ENCODE measurements at places on chromosomes 12 and 14.

- no peak for DNase-seq
Measured at GRCh38 chr14:94282991-94283723, 9.9 kb downstream of the SERPINA10 start.

- DNase-seq: no peak
Measured at GRCh38 chr14:84963518-84963917, 566.4 kb upstream of the FLRT2 start.

DNA sequence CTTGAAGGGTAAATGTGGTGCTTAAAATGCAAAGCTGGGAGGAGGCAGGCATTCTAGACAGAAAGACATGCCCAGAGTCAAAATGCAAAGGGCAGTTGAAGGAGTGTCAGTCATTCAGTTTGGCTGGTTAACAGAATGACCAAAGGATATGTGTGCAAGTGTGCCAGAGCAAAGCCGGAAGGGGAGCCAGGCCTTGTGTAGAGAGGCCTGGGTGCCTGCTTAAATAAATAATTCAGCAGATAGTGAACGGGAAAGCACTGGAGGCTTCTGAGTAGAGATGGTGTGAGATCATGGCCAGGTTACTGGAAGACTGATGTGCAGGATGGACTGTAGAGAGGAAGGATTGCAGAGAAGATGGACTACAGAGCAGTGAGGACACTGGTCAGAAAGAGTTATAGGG, 244.9 kb downstream of the PRKD1 start:
- DNase-seq: no peak

DNA sequence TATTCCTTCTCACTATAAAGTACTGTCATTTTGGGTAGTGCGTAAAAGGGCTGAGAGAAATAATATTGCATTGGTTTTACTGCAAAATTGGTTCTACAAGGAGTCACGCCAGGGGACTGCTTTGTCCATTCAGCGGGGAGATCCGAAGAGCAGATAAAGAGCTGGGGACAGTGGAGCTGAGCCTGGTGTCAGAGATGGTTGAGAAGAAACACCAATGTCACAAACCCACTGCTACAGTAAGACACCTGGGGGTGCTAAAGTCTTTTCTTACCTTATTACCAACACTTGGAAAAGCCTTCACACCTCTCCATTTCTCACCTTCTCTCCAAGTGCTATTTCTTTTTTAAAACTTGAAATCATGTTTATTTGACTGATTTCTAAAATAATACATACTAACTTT, 14.1 kb downstream of the IL31 start:
- DNase-seq: no peak

- DNase-seq: no peak
Measured at GRCh38 chr12:92854344-92854743, 74.8 kb downstream of the EEA1 start.

DNA sequence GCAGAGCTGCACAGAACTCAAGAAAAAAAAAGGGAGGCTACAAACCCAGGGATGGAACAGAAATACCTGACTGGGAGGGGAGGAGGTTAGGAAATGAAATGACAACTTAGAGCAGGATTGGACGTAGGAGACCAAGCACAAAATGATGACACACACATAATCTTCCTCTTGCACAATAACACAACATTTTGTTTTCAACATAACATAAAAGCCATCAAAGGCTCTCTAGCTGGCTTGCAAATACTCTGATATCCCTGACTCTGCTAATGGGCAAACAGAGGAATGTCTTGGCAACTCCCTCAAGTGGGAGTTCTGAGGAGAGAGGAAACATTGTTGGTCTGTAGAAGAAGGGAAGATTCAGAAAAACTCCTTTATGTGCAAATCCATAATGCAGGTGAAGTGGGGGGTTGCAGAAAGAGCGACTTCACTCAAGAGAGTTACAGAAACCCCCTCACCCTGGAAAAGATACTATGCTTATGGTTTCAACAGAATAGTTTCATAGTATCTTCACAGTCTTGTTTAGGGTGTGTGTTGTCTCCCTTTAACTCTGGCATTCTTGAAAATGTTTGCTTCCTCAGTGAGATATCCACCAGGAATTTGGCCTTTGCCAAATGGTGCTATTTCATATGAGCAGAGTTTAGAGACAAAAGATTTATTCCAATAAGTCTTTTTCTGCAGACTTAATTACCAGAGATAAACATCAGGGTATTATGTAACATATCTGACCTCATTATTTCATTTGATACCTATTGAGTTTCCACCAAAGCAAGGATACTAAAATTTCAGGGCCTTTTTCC, 43.8 kb upstream of the LTBP2 start:
- no peak for DNase-seq

- no peak for DNase-seq
Measured at GRCh38 chr12:115296613-115297198, 612.7 kb upstream of the TBX3 start.

GRCh38 chr14:54577977-54578376, 11.0 kb downstream of the SAMD4A start:
- DNase-seq: no peak

DNA sequence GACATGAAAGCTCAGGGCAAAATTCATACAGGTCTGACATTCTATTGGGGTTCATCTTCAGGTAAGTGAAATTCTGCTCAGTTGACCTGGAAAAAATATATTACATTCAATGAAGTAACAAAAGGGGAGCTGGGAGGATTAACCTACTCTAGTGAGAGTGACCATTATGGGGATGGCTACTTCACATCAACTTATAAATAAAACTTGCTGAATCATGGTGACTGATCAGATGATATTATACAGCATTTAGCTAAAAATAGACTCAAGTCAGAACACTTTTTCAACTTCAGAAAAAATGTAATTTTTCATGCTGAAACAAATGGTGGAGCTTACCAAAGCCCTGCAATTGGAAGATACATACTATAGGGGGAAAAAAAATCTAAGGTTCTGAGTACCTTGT, 800.2 kb downstream of the FSCB start:
- DNase-seq: no peak

DNA sequence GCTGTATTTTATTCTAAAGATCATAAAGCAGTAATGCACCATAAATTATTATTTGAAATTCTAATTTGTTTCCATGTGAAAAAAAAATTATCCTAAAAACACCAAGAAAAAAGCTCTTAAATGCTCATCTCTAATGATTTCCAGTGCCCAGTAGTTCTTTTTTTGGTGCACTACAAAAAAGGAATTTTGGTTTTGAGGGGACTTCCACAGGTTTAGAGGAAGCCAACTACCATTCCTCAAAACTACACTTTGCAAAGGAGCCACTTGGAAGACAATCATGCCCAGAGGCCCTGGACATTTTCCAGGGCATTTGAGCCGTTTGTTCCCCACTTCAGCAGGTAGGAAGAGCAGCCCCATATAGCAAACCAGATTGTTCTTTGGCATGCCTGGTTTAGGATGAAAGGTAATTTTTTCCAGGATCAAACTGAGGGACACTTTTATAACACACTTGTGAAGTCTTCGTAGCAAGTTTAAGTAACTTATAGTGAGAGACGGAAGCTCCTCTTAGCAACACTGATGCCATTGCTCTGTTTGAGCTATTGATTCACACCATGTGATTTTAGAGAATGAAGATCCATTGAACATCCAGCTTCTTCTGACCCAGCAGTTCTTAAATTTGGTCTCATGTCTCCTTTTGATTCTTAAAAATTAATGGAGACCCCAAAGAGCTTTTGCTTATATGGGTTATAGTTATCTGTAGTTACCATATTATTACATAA, 187.9 kb downstream of the ETV6 start:
- DNase-seq: no peak

GRCh38 chr14:61514927-61515326, 180.4 kb upstream of the HIF1A start:
- DNase-seq: no peak

- no peak for DNase-seq
Measured at GRCh38 chr12:42372154-42372791, 46.3 kb downstream of the PPHLN1 start.

DNA sequence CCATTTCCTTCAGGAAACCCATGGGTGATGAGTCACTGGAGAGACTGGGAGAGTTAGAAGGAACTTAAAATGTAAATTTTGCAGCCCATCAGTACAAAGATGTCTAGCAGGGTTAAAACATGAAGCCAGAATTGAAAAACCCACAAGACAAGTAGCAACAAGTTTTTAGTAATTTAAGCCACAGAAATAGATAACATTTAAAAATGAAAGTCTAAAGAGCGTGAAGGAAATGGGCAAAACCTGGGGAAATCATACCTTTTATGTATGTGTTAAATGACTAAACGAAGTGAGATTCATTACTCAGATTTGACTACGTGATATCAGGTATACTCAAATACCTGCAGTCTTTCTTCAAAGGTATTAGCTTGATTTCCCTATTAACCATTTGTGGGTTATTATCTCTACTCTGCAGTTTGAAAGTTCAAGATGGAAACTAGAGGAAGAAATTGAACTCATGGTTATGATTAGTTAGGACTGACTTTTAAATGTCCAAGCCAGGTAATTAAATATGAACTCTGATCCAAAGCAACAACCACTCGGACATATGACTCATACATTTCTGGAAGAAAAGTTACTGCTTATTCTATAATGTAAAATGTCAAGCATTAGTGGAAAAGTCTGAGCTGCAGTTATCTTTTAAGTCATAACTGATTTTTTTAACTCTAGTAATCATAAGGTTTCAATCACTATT, 84.1 kb downstream of the ITPR2 start:
- no peak for DNase-seq

DNA sequence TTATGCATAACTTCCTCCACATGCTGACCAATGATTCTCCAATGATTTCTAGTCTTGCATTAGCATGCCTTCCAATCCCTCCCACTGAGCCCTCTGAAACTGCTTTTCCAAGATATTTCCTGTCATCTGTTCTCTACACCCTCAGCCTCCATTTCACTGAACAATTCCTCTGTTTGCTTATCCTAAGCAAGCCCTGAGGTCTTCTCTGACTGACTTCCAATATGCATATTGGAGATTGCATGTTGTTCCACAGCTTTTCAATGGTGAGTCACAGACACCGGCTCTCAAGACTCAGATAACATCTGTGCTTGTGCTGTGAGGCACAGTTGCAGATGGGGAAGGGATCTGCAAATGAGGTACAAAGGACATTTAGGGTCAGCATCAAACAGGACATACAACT, 141.0 kb downstream of the SLC16A7 start:
- DNase-seq: no peak

- DNase-seq: no peak
Measured at GRCh38 chr12:117208206-117208605, 17.9 kb upstream of the FBXO21 start.

DNA sequence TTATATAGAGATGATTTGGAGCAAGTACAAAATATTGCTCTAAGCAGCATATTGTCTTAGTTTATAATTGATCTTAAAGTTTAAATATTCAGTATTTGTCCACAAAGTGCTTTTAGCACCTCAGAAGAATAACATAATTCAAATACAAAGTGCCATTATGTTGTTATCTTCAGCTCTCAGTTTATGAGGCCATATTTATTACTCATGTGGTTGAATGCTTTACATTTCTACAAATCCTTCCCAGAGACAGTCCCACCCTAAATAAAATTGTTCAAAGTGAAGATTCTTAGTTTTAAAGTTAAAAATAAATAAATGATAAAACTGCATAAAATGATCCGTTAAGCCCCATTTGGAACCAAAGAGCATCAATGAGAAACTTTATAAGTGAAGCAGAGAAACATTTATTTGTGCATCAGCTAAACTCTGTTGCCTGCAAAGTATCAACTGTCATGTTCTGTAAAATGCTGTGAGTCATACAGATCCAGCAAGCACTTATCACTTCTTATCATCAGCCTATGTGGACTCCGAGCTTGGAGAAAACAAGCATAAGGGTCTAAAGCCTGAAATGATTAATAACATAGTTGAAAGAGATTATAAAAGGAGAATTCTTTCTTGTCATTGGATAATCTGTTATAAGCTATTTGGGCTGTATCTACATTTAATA, 218.9 kb downstream of the ADAMTS20 start:
- no peak for DNase-seq

GRCh38 chr12:48999371-49000131, at the start of gene DDN:
TSS of gene DDN (minus strand) at chr12:48999375. CDS start at chr12:48999287, 88 bp downstream.
- no peak for DNase-seq

DNA sequence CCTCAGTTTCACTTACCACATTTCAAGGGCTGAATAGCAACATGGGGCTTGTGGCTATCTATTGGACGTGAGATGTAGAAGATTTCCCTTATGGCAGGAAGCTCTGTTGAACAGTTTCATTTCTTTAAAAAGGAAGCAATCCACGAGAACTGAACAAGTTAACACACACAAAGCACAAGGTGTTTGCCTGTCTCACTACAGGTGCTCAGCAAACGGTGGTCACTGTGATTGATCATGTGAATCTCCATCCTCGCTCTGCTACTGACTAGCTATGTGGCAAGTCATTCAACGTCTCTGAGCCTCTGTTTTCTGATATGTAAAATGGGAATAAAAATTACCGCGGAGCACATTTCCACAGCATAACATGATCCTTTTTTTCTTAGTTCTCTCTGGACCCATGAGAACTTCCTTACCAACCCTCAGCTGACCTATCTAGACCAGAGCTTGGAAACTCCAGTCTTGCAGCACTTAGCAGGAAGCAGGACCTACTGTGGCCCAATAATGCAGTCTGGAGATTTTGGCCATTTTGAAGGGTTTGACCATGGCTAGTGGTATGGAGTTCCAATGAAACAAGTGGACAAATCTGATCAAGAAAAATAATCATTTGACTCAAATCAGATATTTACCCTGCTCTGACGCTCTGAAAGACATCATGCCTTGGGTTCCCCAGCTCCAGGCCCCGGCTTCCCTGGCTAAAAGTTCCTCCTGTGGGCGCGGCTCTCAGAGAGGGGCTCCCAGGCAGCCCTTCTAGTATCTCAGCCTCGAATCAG, 278.8 kb downstream of the ZFP36L1 start:
- DNase-seq: no peak

- no peak for DNase-seq
Measured at GRCh38 chr12:28793581-28794151, 355.4 kb upstream of the FAR2 start.

- no peak for DNase-seq
Measured at GRCh38 chr14:65377576-65377975, 35.0 kb upstream of the FUT8 start.

DNA sequence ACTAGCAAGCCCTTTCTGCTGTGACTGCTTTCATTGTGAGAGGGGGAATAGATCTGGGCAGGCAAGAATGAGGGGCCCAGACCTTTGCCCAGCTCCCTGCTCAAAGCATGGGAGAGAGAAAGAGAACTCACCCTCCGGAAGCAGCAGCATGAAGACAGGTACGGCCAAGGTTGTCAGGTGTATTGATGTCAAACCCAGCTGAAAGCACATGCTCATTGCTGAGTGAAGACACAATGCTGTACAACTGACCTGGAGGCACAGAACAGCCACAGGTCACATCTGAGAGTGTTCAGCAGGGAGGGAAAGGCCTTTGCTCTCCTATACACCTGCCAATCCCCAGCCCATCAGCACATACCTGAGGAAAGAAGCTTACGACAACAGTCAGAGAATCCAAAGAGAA, 5.5 kb downstream of the ANKRD52 start:
- no peak for DNase-seq

GRCh38 chr14:90614696-90615516, 201.3 kb downstream of the TTC7B start:
- peak; percentile 31 for DNase-seq

GRCh38 chr12:77855548-77855947, 24.9 kb downstream of the NAV3 start:
- peak; percentile 76 for DNase-seq

- no peak for DNase-seq
Measured at GRCh38 chr12:27614386-27614785, 81.9 kb upstream of the REP15 start.

GRCh38 chr14:93705513-93706156, 82.7 kb downstream of the PRIMA1 start:
- no peak for DNase-seq
